ENCODE measurements at places on chromosomes 6 and 20.
A peak's percentile ranks its signal among the peaks of the same experiment; 100 is the strongest.

GRCh38 chr6:112620812-112621569, 273.9 kb downstream of the RFPL4B start:
- no peak for DNase-seq

GRCh38 chr6:96563853-96564252, 925 bp downstream of the FHL5 start:
- no peak for DNase-seq

GRCh38 chr6:57097596-57097995, 7.6 kb downstream of the ZNF451 start:
- peak; percentile 59 for DNase-seq

GRCh38 chr6:144017166-144018094, 9.4 kb upstream of the PLAGL1 start:
- peak; percentile 21 for DNase-seq
